ENCODE measurements at places on chromosomes 5 and 9.
A peak's percentile ranks its signal among the peaks of the same experiment; 100 is the strongest.

- DNase-seq = peak; percentile 23
Observed at GRCh38 chr9:3028535-3028934, 184.6 kb upstream of the PUM3 start.

GRCh38 chr5:114118511-114118910 is 243.4 kb upstream of the KCNN2 start:
- DNase-seq = no peak

DNA sequence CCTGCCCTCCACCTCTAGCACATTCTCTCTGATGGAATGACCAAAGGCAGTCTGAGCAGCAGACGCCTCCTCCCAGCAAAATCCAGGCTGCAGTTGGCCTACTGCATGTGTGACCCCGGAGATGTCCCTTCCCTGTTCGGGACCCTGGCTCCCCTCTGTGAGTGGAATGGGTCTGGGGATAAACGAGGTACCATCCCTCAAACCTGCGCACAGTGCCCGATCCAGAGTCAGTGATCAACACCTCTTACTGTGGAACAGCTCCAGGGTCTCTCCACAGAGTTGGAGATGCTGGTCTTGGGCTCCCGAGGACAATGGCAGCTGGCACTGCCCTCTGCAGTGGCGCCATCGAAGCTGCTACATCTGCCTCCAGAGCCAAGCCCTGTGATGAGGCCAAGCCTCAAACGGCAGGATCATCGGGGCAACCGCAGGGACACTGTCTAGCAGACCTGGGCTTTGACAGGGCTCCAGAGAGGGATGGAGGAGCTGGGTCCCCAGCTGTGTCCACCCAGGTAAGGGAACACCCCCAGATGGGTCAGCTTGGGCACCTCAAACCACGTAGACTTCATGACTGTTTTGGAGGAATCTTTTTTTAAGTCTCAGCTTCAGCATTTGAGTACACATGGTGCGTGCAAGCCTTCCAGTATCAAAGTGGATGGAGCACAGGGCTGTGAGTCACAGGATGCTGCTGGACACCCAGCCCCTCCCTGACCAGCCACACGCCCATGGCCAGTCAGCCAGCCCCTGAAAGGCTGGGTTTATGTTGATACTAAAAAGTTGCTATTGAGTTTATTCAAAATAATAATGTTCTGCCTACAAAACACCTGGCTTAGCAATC is 13.0 kb downstream of the MED10 start:
- no peak for DNase-seq

DNA sequence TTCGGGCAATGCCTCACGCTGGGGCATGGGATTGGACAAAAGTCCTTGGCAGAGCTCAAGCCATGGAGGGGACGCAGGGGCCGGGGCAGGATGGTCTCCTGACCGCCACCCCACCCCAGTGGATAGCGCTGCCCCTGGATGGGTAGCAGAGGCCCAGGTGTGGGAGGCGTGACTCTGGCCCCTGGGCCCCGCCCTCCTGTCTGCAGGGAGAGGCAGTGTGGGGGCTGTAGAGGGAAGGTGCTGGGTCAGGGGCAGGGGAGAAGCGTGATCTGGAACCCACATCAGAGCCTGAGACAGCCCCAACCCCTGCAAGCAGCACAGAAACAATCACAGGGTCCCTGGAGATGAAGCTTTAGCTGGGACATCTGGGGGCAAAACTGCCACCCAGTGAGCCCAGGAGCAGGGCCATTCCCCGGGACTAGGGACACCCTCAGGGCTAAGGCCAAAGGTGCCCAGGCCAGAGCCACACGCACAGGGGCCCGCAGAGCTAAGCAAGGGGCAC is 36.2 kb downstream of the NACC2 start:
- DNase-seq = no peak

- DNase-seq = no peak
Observed at GRCh38 chr9:4886698-4887097, 94.0 kb downstream of the RCL1 start.

GRCh38 chr9:16417749-16418148 is 452.7 kb downstream of the BNC2 start:
- peak; percentile 24 for DNase-seq

- DNase-seq = no peak
Observed at GRCh38 chr5:88248743-88249540, 19.7 kb downstream of the TMEM161B start.

DNA sequence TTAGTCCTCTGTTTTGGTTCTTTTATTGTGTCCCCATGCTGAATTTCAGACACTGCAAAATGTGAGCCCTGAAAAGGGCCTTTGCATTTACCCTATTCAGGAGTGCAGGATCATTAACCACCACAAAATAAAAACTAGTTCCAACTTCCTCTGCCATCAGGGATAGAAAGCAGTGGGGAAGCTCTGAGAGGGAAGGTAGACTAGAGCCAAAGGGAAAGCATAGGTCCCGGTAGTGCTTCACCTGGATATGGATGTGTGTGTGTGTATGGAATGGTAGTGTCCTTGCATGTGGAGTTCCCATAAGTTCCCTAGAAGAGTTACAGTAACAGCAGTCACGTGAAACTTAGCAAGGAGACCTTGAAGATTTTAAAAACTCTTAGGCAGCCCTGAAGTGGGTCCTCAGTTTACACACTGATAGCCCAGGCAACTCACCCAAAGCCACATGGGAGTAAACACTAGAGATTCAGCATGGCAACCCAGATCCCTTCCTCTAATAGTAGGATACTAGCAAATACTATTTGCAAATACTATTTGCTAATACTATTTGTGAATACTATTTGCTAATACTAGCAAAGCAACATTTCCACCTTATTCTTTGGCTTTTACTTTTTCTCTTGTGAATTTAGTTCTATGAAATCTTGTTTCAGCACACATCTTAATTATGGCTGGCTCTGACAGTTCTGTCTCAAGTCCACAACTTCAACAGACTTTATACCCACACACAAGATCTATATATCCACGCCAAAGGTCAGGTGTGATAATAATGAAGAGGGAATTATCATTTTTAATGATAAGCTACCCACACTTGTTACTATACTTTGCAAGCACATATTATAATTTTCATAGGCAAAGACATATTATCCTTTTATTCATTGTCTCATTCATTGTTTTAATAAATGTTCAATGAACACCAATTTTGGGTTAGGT is 70.4 kb upstream of the IFNE start:
- DNase-seq = no peak

- DNase-seq = no peak
Observed at GRCh38 chr9:14434971-14435718, 121.2 kb upstream of the NFIB start.

GRCh38 chr5:34688015-34688810 is 32.1 kb downstream of the RAI14 start:
- no peak for DNase-seq

Data from fibroblast of skin of abdomen (primary cell).